ENCODE measurements at places on chromosomes 2 and 18.

DNA sequence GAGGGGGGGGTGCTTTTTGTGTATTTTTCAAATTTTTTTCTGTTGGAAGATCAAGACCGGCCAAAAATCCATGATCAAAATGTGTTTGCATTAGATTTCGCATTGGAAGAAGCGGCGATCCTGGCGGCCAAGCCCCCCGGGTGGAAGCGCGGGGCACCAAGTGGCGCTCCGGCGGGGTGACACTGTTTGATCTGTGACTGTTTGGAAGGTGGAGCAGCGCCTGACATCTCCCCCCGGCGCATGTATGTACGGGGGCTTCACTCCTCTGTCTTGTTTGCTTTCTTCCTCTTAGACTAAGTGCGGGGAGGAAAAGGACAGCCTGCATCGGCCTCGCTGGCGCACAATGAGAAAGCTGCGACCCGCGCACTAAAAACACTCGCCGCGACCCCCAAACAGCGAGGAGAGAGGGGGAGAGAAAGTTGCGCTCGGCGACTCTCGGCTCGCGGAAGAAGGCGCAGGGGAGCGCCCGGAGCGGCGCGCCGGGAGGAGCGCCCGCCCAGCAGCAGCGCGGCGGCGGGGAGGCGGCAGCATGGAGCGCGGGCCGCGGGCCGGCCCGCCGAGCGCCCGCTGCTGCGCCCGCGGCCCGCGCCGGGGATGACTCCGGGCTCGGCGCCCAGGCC, 515 bp downstream of the TSHZ1 start:
- DNase-seq = peak; percentile 53

GRCh38 chr18:33699372-33699771, 121.4 kb downstream of the ASXL3 start:
- DNase-seq = no peak

DNA sequence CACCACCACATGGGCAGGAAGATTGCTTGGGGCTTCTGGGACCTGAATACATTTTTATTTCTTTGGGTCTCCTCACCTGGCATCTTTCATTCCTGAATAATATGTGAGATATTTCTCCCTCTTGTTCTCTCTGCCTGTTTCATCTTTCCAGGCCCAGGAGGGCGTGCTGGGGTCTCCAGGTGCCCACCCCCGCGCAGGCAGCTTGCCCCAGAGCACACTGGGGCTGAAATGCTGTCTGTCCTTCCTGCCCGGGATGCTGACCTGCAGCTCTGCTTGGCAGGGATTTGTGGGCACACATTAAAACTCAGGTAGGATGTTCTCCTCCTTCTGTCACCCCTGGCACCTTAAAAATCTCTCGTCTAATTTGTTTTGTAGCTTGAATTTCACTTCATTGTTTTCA, 39.7 kb upstream of the TEX51 start:
- no peak for DNase-seq

GRCh38 chr2:208015475-208015874, 9.9 kb downstream of the PLEKHM3 start:
- DNase-seq = no peak

- no peak for DNase-seq
These were observed 14.9 kb downstream of the ATOH8 start for GRCh38 chr2:85768713-85769112.

DNA sequence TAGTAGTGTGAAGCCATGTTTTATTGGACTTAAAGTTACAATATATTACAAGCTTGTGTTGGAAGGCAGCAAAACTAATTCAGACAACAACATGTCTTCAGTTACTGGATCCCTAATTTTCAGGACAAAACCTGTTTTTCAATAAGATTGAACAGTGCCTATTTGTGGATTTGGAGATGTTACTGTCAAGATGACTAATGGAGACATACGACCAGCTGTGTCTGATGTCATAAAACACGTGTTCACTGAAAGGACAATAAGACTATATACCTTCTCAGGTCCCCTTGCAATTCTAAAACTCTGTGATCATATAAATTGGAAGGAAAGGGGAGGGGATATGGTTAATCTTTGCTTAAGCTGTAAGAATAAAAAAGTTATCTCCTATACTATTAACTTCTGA, 21.7 kb downstream of the METTL21A start:
- no peak for DNase-seq

DNA sequence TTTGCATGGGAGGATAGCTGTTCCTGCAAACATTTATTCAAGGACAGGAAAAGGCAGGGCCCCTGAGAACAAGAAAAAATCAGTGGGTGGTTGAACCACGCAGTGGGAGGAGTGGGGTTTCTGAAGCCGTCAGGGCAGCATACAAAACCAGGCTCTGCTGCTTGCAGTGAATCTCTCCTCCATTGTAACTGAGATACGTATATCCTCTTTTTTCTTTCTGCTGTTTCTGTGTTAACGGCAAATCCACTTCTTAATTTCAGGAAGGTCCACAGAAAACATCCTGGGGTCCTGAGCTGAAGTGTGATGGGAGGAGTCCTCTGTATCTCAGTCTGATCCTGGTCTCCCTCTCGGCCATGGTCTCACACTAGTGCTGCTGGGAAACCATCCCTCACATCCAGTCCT, 27.2 kb upstream of the KCNF1 start:
- DNase-seq = peak; percentile 38

- no peak for DNase-seq
These were observed 239.3 kb downstream of the PRKCE start for GRCh38 chr2:45890819-45891218.

- no peak for DNase-seq
These were observed 304.1 kb upstream of the TNP1 start for GRCh38 chr2:217163987-217164386.

GRCh38 chr18:34647251-34647650, 62.8 kb upstream of the DTNA start:
- no peak for DNase-seq

DNA sequence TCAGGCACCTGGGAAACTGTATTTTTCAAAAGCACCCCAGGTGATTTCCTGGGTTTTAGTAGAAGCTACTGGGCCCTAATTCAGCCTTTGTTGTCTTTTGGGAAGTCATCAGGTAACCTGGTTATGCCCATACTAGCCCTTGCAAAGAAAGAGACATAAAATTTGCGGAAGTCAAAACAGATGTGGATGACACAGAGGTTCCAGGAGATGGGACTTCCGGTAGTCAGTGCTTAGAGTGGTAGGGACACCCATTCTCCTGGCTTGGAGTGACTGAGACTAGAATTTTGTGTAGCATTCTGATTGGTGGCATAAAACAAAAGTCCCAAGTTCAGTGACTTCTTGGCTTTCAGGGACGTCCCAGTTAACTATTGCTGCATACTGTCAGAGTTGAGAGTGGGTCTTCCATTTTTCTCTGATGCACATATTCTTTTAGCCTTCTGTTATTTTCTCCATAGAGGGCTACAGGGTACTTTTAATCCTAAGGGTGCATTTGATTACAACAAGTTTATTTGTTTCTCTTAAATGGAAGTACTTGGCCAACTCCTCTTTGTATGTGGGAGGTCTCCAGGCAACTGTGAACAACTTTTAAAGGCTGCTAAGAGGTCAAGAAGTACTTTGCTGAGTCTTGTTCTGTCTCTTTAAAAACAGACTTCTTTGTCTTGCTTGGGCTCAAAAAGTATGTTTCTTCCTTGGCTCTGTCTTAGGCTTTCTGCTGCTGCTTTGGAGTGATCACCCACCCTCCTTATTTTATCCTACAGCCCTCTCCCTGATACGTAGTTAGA, 8.8 kb downstream of the NAB1 start:
- DNase-seq = no peak

DNA sequence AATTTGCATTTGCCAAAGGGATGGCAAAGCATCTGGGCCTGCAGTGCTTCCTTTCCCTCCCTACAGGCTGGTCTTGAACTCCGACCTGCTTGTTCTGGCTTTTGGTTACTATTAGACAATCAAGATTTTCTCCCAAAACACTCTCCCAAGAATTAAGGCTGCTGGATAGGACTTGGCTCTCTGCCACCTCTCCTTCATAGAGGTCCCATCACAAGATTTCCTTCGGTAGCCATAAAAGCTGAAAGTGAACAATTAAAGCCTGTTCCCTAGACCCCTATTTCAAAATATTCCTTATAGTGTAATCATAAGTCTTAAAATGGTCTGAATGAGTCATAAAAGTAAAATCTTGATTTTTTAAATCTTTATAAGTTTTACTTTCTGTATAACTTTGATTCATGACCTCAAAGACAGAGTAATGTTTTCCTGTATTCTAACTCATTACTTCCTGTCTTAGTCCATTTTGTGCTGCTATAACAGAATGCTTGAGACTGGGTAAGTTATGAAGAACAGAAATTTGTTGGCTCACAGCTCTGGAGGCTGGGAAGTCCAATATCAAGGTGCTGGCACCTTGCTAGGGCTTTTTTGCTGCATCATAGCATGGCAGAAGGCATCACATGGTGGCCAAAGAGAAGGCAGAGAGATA, 37.8 kb upstream of the TNP1 start:
- DNase-seq = no peak

DNA sequence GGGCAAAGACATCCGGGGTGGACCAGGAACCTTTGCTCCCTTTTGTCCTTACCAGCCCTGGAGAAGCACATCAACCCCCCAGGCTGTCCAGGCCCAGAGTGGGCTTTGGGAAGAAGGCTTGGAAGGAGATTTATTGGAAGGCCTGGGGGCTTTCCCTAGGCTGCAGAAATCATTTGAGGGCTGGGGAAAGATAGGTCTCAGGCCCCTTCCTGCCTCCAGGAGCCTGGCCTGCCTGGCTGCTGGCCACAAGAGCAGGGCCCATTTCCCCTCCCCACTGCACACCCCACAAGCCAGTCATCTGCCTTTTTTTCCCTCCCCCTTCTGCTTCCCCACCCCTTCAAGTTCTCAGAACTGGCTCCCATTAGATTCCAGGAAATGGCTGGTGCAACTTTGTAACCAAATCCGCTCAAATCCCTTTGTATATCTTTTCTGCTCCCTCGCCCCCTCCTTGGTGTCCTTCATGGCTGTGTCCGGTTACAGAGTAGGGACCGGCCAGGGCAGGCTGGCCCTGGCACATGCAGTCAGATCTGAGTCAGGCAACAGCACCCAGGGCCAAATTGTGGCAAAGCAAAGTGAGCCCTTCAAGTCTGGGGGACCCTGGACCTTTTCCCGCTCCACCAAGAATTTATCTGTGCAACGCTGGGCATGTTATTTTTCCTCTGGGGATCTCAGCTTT, 20.8 kb upstream of the TNP1 start:
- no peak for DNase-seq

- DNase-seq = no peak
These were observed 73.7 kb downstream of the CTIF start for GRCh38 chr18:48612511-48612910.

DNA sequence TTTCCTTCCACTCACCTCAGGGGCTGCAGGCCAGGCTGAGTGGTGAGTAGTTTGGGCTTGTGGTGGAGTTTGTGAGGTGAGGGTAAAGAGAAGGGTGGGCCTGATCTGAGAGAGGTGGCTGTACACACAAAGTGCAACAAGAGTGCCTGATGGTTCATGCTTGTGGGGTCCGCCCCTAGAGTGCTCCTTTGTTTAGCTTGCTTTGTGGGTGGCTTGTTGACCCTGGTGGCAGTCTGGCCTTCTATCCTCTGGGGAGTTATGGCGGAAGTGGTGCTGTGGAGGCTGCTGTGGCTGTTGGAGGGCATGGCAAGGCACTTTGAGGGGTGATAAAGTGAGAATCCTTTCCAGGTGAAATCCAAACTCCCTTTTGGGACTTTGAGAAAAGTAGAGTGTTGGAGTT, 10.6 kb downstream of the UBE2F start:
- DNase-seq = no peak

DNA sequence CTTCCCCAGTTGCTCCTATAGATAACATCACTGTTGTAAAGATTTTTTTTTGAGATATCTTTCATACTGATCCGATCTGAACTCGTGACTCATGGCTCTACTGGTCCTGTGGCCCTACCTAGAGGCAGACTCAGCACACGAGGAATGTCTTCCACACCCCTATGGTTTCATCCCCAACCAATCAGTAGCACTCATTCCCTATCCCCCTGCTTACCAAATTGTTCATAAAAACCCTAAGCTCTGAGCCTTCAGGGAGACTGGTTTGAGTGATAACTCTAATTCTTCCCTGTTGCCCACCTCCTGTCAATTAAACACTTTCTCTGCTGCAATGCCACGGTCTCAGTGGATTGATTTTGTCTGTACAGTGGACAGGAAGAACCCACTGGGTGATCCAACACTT, 4.2 kb upstream of the SAP130 start:
- no peak for DNase-seq

All from T-helper 2 cell (primary cell).